SW 1271 (cell line): ENCODE measurements at places on chromosomes 12 and 14.

DNA sequence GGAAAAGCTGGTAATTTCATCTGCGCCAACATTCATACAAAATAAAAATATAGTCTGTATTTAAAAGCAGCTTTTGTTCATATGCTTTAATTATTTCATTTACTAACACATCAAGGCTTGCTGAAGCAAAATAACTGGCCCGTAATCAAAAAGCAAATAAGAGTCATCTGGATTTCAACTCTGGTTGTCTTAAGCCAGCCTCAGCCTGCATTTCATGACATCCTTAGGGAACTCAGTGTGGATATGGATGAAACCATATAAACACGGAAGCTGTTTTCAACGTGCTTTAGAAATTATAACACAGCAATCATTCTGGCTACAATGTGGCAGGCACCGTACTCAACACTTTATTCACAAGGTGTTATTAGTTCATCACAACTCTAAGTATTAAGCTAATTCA, 852 bp downstream of the COX16 start:
- DNase-seq: no peak

DNA sequence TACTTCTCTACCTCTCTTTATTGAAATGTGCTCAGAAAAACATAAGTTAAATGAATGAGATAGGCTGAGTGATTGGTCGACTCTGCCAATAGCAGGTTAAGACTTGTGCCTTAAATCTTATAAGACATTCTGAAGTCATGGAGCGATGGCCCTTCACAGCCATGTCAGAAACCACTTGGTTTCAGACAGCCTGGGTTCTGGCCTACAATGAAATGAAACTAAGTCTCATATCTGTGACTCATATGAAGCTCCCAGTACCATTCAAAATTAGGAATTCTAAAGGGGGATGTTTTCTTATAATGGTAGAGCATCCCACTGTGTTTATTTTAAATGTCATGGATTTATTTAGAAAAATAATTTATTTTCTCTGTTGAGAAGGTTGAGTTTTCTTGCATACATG, 42.6 kb downstream of the PLXNC1 start:
- DNase-seq: no peak

DNA sequence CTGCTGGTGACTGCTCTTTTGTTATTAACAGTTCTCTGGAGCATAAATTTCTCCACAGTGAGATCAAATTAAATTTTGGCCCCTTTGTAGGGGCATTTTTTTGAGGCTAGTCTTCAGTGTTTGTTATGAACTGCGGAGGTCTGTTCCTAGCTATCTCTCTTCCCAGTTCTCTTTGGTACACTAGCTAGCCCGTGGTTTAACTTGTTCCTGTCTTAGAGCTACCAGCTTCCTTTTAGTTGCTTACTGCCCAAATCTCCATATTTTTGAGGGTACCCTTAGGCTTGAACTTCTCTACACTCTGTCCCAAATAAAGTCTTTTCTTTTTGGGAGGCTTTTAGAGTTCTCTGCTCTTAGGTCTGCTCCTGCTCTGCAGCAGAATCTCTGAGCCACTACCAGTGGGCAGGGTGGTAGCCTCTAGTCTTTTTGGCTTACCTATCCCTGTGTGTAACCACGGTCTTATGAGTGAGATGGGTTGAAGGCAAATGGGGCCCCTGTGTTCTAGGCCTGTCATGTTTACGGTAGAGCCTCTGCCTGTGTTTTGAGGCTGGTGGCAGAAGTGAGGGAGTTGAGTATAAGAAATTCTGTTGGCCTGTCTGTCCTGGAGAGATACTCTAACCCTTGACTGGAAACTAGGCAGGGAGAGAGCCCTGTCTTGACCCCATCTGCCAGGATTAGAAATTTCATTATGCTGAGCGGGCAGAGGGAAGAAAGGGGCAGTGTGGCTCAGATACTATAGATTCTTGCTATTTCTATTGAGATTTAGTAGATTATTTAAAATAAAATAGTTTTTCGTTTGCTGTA, 21.0 kb downstream of the CNOT2 start:
- no peak for DNase-seq

DNA sequence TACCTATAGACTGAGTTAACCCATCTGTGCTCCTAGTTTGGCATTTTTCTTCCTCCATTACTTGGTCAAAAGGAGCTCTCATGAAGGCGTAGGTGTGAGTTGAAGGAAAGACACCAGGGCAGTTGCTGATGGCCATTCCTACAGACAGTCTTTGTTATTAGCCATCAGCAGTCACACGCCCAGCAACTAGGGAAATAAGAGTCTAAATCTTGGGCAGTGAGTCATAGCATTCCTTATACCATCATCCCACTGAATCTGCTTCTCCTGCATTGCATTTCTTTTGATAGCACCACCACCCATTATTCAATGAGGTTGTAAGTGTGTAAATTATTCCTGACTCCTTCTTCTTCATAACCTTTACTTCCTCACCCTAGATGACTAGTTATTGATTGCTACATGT, 150.9 kb upstream of the IGF1 start:
- DNase-seq: no peak

DNA sequence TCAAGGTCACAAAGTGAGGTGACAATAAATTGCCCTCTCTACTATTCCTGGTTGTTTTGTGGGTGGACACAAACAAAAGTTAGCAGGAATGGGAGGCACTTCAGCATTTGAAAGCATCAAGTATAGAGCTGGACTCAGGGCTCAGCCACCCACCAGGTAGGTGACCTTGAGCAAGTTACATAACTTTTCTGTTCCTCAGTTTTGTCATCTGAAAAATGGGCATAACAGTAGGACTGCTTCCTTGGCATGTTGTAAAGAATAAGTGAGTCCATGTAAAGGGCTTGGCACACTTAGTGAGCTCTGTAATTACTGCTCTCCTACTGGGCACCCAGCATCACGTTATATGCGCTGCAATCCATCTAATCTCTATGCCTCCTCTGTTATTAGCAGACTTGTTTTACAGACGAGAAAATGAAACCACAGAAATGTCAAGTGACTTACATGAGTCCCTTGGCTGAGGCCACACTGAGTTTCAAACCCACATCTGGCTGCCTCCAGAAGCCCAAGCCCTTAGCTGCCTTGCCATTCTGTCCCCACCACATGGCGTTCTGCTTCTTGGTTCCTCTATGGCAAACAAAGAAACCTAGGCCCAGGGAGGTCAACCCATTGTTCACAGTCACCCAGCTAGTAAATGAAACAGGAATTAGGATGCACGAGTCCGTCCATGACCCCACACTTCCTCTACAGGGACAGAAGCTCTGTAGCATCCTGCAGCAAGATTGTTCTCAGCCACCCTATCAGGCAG, 63.2 kb upstream of the SLC24A4 start:
- DNase-seq: no peak

GRCh38 chr14:76720382-76720813, 40.9 kb upstream of the VASH1 start:
- DNase-seq: peak; percentile 54

DNA sequence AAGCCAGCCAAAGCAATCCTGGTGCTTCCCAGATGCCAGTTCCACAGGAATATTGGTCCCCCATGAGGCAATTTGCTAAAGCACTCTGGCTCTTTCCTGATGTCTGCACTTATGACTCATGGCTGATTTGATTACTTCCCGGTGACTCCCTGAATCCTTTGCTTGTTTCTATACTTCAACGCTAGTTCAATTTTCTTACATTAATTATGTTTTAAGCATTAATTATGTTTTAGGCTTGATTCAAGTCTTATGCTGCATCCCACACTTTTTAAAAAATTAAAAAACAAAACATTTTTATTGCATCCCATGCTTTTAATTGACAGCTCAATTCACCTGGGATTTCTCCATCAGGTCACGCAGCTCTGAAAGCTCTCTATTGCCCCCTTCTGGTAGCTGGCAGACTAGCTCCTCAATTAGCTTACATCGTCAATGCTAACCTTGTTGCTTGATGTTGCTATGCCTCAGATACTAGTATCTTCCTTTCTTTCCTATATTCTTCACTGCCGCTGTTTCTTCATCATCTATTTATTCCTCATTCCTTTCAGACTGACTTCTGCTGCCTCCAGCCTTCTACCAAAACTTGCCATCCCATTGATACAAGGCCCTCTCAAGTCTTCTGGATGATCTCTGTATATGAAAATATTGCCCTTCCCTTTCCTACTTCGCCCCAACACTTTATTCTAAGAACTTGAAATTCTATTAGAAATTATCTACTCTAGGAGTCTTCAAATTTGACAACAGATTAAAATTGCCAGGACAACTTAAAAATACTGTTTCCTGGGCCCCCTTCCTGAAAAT, 32.0 kb downstream of the TSHR start:
- no peak for DNase-seq

DNA sequence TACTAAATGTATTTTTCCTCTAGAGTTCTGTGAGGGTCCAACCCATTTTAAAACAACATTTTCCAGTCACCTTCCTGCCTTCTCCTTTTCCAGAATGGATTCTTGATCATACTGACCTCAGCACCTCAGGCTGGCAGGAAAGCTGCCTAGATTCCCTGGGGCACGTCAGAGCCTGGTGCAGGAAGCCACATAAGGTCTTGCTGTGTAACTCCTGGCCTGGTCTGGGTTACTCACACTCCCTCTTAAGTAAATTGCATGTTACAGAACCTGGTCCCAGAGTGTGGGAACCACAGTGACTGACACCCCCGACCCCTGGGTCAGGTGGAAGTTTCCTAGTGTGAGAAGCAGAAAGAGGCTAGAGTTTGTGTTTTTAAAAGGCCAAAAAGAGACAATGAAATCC, 209.8 kb downstream of the SPTSSA start:
- no peak for DNase-seq

DNA sequence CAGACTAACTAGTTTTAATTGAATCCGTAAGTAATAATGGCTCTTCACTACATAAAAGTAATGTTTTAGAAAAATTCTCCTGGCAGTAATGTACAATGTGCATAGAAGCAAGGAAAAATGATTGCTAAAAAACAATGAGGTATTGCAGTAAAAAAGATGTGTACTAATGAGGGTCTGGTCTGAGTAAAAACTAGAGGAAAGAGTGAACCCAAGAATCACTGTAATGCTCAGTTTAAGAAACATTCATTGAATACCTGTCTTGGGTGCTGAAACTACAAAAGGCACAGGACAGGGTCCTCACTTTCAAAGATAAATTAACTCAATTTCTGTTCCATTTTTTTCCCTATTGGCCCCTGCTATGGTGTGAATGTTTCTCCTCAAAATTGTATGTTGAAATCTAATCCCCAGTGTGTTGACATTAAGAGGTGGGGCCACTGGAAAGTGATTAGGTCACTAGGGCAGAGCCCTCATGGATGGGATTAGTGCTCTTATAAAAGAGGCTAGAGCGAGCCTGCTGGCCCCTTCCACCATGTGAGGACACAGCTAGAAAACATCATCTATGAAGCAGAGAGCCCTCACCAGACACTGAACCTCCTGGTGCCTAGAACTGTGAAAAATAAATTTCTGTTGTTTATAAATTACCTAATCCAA, 51.6 kb downstream of the RPS6KA5 start:
- no peak for DNase-seq
